Colonic mucosa (tissue), 4 donors: ENCODE measurements at places on chromosomes 1 and 21. TPM values are rescaled to one million over a fixed set of nuclear protein-coding genes. Genes with fewer than 3 reads are reported as not detected.

GRCh38 chr1:213651077-213651476 is 336.7 kb upstream of the PROX1 start:
- no peak for DNase-seq

GRCh38 chr1:167328816-167329483 is 108.3 kb downstream of the POU2F1 start:
- DNase-seq: no peak

DNA sequence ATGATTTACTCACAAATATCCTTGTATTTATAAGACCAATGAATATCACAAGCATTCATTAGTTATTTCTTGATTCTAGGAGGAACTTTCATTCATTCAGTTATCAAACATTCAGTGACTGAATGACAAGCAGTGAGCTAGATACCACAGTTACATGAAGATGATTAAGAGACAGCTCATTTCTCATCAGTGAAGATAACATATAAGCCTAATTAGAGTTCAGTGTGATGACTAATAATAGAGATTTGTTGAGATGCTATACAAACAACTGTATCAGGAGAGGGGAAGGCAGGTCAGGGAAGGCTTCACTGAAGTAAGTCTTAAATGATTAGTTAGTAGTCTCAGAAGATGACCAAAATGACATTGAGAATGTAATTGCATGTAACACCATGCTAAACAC is 14.6 kb upstream of the C1orf105 start:
- DNase-seq: no peak

- DNase-seq: no peak
Observed at GRCh38 chr1:6322161-6322560, 61.3 kb upstream of the GPR153 start.

DNA sequence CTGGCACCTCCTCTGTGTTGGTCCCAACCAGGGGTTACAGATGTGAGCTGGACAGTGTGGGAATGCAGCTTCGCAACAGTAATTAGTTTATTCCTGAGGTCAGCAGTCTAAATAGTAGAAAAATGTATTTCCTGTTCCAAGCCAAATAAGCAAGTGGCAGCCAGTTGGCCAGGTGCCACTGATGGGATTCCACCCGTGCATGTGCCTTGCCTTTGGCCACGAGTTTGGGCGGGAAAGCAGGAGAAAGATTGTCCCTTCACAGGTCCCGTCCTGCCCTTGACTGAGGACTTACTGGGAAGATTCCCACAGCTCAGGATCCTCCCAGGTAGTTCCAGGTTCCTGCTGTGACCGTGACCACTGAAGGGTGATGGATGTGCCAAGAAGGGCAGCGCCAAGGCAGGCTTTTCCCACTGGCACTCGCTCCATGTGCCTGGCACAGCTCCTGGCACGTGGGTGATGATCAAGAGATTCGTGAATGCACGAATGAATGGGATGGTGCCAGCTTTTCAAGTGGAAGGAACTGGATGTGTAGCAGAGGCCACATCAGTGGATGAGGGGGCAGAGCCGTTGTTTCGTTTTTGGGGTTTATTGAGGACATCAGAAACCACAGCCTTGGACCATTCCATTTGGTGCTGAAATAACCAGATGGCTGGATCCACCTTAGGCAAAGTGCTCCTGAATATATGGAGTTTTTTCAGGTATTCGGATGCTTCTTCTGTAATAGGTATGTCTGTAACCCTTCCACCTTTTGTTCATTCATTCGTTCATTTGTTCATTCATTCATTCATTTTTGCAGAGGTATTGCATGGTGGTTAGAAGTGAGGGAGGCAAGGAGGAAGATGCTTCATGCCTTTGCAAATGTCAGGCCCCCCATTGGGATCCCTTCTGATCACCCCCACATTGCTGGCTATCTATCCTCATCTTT is 62.4 kb upstream of the WNT4 start:
- DNase-seq: no peak

OVAAL gene
- total RNA-seq: not detected

CD5L gene
- not detected for total RNA-seq

PRKCZ gene
- 50.4 TPM for total RNA-seq

FCGR3A gene
- 3.2 TPM for total RNA-seq

C8B gene
- total RNA-seq: not detected

RSPH1 gene
- total RNA-seq: 7.5 TPM
